ENCODE measurements at places on chromosomes 4 and X. TPM values are rescaled to one million over a fixed set of nuclear protein-coding genes. Genes with fewer than 3 reads are reported as not detected.

Gene GBA3
- total RNA-seq: 0.23 TPM

- H3K4me1 ChIP-seq: no peaks in the 10 kb centered on the region
- DNase-seq: no peak
- H3K36me3 ChIP-seq: no peaks in the 10 kb centered on the region
- peaks cover 12% of the 10 kb centered on the region for H3K27me3 ChIP-seq
- no peak overlapping the region for H3K27ac ChIP-seq
Measured at GRCh38 chrX:14676431-14676830, 147.1 kb downstream of the GLRA2 start.

- H3K27ac ChIP-seq: no peak overlapping the region
- H3K36me3 ChIP-seq: no peaks in the 10 kb centered on the region
- H3K4me1 ChIP-seq: no peaks in the 10 kb centered on the region
- no peaks in the 10 kb centered on the region for H3K27me3 ChIP-seq
- DNase-seq: no peak
Measured at GRCh38 chr4:108937066-108937465, 174.2 kb upstream of the ETNPPL start.

- H3K4me1 ChIP-seq: peaks cover 8% of the 10 kb centered on the region
- H3K27ac ChIP-seq: no peak overlapping the region
- H3K4me3 ChIP-seq: no peak overlapping the region
- H3K27me3 ChIP-seq: no peaks in the 10 kb centered on the region
- no peaks in the 10 kb centered on the region for H3K36me3 ChIP-seq
- DNase-seq: no peak
Measured at GRCh38 chr4:48484494-48485168, 1.5 kb downstream of the SLC10A4 start.

Gene SSX2B
- not detected for total RNA-seq

GRCh38 chr4:73744203-73744602, 3.8 kb downstream of the CXCL8 start:
- no peaks in the 10 kb centered on the region for H3K27me3 ChIP-seq
- no peak overlapping the region for H3K4me3 ChIP-seq
- no peaks in the 10 kb centered on the region for H3K4me1 ChIP-seq
- no peak for DNase-seq
- no peak overlapping the region for H3K27ac ChIP-seq
- no peaks in the 10 kb centered on the region for H3K36me3 ChIP-seq

DNA sequence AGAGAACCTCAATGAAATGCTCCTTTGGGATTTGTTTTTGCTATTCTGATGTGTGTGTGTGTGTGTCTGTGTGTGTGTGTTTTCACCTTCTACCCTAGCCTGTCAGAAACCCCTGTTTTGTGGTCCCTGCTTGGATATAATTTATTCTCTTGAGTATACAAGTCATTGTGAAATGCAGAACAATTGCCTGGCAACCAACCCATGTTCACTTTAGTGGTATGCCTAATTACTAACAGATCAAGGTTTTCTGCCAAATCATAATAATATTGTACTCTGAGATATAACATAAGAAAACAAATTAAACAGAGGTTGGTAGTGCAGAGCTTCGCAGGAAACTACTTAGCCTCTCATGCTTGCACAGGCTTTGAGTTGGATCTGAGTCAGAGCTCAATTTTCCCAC, 7.0 kb upstream of the TET2 start:
- H3K27ac ChIP-seq: no peak overlapping the region
- no peaks in the 10 kb centered on the region for H3K27me3 ChIP-seq
- H3K4me3 ChIP-seq: no peak overlapping the region
- no peaks in the 10 kb centered on the region for H3K36me3 ChIP-seq
- DNase-seq: no peak

DNA sequence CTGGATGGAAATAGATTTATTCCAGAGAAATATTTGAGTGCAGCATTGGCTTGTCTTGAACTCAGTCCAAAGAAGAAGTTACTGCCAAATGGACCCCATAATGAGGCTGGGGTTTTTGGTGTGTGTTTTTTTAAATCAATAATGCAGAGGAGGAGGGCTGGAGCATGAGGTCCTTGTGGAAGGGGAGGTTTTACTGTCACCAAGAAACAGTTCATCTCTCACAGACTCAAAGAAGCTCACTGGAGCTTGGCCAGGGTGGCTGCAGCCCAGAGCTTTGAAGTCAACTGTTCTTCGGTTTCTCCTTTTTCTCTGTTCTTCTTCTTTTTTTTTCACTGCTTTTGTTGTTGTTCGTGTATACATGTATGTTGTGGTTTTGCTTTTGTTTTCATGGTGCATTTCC, 377.7 kb downstream of the FBXW7 start:
- no peak overlapping the region for H3K27ac ChIP-seq
- H3K36me3 ChIP-seq: no peaks in the 10 kb centered on the region
- no peak overlapping the region for H3K4me3 ChIP-seq
- no peaks in the 10 kb centered on the region for H3K4me1 ChIP-seq

DNA sequence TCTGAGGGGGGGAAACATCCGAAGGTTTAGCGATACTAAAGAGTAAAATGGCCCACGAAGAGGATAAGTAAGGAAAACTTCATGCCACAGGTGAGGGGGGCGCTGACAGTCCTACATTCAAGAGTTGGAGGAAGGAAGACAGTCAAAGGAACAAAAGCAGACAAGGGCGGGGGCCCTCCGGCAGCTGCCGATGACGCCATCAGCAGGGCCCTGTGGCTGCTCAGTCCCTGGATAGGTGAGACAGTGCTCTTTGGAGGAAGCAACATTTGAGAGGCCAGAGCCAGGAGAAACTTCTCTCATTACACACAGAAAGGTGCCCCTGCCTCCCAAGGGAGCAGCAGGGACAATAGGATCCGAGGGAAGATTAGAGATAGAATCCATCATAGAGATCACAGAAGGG, 41.5 kb downstream of the RAB40AL start:
- no peak overlapping the region for H3K27ac ChIP-seq
- no peak overlapping the region for H3K4me3 ChIP-seq
- no peak for DNase-seq
- no peaks in the 10 kb centered on the region for H3K4me1 ChIP-seq
- H3K27me3 ChIP-seq: peaks cover 4% of the 10 kb centered on the region
- no peaks in the 10 kb centered on the region for H3K36me3 ChIP-seq

DNA sequence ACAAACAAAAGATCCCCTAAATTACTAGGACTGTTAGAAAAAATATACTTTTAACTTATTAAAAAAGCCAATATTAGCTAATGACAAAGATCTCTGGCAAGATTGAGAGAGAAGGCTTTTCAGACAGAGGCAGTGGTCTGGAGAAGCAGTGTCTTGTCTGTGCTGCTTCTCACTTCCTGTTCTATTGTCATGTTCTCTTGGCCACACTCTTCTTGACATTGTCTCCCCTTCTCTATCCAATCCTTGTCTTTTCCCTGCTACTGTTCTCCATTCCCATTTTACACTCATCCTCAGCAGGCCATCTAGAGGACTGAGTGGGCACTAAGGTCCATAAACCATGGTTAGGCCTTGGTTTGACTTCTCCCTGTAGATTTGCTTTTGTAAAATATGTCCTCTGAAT, 14.0 kb upstream of the TAPT1 start:
- H3K4me1 ChIP-seq: no peaks in the 10 kb centered on the region
- no peak overlapping the region for H3K4me3 ChIP-seq
- H3K27ac ChIP-seq: no peak overlapping the region
- H3K36me3 ChIP-seq: no peaks in the 10 kb centered on the region

- H3K4me3 ChIP-seq: no peak overlapping the region
- H3K27me3 ChIP-seq: no peaks in the 10 kb centered on the region
- no peak overlapping the region for H3K27ac ChIP-seq
- peaks cover 4% of the 10 kb centered on the region for H3K4me1 ChIP-seq
- no peak for DNase-seq
Measured at GRCh38 chr4:62070291-62070852, 870.2 kb downstream of the ADGRL3 start.

Gene NPNT
- 160 TPM for total RNA-seq
